ENCODE measurements at places on chromosomes 4 and X.
A peak's percentile ranks its signal among the peaks of the same experiment; 100 is the strongest.

- peak; percentile 95 for DNase-seq
These were observed 29.9 kb downstream of the C4orf51 start for GRCh38 chr4:145709843-145710242.

DNA sequence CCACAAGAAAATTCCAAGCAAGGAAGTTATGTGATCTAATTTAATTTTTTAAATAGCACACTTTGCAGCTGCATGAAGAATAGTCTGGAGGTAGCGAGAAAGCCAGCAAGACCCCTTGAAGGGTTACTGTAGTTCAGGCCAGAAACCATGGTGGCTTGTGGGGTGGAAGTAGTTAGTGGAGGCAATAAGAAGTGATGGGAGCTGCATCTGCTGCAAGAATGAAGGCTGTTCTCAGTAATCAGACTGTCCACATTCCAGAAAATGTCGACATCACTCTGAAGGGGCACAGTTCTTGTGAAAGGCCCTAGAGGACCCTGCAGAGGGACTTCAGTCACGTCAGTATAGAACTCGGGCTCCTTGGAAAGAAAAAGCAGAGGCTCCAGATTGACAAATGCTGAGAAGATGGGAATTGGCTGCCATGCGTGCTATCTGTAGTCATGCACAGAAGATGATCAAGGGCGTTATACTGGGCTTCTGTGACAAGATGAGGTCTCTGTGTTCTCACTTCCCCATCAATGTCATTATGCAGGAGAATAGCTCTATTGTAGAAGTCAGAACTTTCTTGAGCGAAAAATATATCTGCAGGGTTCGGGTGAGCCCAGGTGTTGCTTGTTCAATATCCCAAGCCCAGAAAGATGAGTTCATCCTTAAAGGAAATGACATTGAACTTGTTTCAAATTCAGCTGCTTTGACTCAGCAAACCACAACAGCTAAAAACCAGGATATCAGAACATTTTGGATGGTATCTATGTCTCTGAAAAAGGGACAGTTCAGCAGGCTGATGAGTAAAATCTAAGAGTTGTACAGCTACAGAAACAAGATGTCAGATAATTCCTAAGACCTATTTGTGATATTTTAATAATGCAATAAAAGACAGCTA lies 254.2 kb downstream of the CBR4 start:
- DNase-seq = peak; percentile 51

- DNase-seq = no peak
These were observed 23.4 kb upstream of the ACSL1 start for GRCh38 chr4:184849185-184849584.

GRCh38 chr4:187889651-187890050 lies 105.9 kb upstream of the ZFP42 start:
- no peak for DNase-seq

DNA sequence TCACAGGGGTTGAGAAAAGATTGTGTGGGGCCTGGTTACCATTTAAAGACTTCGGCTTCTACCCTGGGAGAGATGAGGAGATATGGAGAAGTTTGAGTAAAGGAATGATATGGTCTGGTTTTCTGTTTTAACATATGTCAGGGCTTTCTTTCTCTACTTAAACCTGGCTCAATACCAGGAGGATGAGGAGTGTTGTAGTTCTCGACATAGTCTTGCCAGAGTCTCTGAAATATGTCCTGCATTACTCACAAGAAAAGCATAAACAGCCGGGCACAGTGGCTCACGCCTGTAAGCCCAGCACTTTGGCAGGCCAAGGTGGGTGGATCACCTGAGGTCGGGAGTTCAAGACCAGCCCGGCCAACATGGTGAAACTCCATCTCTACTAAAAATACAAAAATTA lies 16.4 kb upstream of the ACE2 start:
- DNase-seq = no peak

GRCh38 chrX:131308980-131309379 lies 19.9 kb upstream of the IGSF1 start:
- DNase-seq = no peak

GRCh38 chrX:108993909-108994308 lies 257.5 kb upstream of the IRS4 start:
- DNase-seq = no peak

GRCh38 chr4:122814426-122814825 lies 12.2 kb upstream of the FGF2 start:
- DNase-seq = no peak

DNA sequence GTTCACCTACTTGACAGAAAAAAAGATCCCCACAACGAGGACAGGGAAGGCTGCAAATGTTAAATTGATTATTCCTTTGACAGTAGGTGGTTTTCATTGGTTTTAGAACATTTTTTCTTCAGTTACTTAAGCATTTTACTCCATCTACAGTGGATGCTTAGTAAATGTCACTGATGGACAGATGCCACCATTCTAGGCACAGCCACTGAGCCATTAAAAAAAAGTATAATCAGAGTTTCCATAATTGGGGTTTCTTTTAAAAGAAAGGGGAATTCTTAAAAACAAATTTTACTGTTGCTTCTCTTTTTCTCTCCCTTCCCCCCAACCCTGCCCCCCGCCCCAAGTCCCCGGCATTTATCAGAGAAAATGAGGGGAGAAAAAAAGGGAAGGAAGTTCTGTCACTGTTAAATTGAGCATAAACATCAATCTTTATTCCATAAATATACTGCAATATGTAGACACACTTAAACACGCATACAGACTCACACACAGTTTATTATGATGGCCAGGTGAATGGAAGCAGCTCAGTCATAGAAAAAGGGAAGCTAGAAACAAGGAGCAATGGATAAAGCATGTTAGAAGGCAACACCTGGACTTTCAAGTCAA lies 79.7 kb upstream of the PRPS2 start:
- DNase-seq = no peak

DNA sequence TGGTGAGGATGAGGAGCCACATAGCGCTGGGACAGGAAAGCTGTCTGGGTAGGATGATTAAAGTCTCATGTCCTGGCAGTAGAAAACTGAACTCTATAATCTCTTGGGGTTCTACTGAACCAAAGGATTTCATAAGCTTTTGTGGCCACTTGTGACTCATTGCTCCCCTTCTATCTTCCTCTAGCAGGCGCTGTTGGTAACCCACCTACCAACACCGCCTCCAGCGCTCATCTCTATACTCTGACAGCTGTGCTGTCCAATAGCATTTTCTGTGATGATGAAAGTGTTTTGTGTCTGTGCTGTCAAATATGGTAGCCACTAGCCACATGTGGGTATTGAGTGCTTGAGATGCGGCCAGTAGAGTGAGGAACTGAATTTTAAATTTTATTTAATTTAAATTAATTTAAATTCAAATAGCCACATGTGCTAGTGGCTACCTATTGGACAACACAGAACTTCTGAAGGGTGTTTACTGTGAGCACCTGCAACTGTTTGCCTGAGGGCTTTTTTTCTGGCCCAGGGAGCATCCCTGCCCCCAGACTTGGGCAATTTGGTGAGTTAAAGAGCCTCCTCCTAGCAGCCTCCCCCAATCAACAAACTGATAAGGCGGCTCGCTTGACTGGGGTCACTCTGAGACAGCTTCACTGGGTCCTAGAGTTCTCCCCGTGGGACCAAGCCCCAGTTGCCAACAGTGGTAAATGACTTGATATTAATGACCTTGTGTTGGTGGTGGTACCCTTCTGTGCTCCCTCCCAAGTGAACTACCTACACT lies 169.2 kb upstream of the ATP6AP2 start:
- DNase-seq = no peak

GRCh38 chr4:170229006-170229405 lies 139.2 kb upstream of the AADAT start:
- peak; percentile 53 for DNase-seq

DNA sequence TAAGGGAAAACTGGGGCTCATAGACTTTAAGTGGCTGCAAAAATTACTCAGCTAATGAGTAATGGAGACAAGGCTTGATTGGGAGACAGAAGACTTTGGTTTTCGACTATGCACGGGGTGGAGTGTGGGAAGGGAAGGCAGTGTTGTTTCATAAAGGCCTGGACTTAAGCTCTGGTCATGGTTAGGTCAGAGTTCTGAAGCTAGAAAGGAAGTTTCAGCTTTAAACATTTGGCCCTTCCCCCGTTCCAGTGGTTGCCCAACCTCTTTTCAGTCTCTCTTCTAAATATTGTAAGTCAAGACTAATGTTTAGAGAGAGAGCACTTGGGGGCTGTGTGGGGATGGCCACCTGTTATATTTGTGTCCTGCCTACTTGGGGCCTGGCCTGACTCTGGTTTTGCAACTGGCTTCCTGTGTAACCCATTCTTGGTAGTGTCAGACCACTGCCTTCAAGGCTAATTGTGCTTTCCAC lies 21.0 kb downstream of the MSN start:
- peak; percentile 66 for DNase-seq

All from epithelial cell of esophagus (primary cell).